ENCODE measurements at places on chromosomes 11 and 22. TPM values are rescaled to one million over a fixed set of nuclear protein-coding genes. Genes with fewer than 3 reads are reported as not detected.

DNA sequence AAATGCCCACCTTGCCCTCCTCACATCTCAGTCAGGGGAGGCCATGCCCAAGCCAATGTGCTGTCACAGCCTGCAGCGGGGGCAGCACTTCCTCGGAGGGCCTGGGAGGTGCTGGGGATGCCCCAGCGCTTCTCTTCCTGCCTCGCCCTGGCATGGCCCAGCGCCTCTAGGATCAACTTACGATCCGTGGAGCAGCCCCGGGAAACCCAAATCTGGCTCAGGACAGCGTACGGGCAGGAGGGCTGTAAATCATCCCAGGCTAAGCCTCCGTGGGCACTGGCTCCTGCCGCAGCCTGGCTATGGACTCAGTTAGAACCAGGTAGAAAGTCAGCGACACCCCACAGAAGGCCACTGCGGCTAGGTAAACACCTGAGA is 60.9 kb upstream of the EMID1 start:
- H3K27ac ChIP-seq: no peak overlapping the region
- H3K4me3 ChIP-seq: no peak overlapping the region
- no peaks in the 10 kb centered on the region for H3K4me1 ChIP-seq

Gene MRGPRX3
- not detected for total RNA-seq

GRCh38 chr22:39955675-39956074 is 4.5 kb upstream of the TMA7B start:
- H3K36me3 ChIP-seq: peaks cover 5% of the 10 kb centered on the region
- H3K27me3 ChIP-seq: peaks cover 34% of the 10 kb centered on the region
- H3K27ac ChIP-seq: no peak overlapping the region

Gene APOBEC3G
- total RNA-seq: 16.1 TPM

DNA sequence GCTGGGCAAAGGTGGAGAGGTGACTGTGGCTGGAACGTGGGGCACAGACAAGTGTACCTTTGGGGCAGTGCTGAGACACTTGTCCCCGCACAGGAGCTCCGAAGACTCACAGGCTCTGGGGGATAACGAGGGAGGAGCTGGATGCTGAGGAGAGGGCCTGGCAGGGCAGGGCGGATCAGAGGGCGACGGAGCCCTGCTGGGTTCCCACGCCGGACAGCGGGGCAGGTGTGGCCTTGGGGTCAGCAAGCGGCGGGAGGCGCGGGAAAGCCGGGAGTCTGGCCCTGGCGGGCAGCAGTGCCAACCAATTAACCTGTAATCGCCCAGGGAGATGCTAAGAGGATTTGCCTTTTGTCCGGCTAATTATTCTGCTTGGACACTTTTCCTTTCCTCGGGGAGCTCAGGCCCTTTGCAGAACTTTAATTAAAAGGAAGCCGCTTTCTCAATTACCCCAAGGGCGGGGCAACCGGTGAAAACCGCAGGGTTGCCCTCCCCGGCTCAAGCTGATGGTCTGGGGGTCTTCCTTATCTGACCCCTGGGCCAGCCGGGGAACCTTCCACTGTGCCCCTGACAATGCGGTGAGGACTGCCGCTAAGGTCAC is 71.5 kb downstream of the WNT7B start:
- H3K27ac ChIP-seq: peak overlapping the region; percentile 9
- H3K27me3 ChIP-seq: peaks cover 15% of the 10 kb centered on the region
- H3K4me3 ChIP-seq: no peak overlapping the region
- peaks cover 26% of the 10 kb centered on the region for H3K4me1 ChIP-seq

GRCh38 chr11:117520201-117520600 is 192.5 kb downstream of the CEP164 start:
- H3K27me3 ChIP-seq: peaks cover 16% of the 10 kb centered on the region
- H3K36me3 ChIP-seq: no peaks in the 10 kb centered on the region
- H3K4me3 ChIP-seq: no peak overlapping the region
- DNase-seq: no peak
- H3K27ac ChIP-seq: no peak overlapping the region
- no peaks in the 10 kb centered on the region for H3K4me1 ChIP-seq
